ENCODE measurements at places on chromosomes 12 and 14.
A peak's percentile ranks its signal among the peaks of the same experiment; 100 is the strongest.

GRCh38 chr14:59161561-59162175, 26.8 kb upstream of the DAAM1 start:
- peak; percentile 60 for DNase-seq

DNA sequence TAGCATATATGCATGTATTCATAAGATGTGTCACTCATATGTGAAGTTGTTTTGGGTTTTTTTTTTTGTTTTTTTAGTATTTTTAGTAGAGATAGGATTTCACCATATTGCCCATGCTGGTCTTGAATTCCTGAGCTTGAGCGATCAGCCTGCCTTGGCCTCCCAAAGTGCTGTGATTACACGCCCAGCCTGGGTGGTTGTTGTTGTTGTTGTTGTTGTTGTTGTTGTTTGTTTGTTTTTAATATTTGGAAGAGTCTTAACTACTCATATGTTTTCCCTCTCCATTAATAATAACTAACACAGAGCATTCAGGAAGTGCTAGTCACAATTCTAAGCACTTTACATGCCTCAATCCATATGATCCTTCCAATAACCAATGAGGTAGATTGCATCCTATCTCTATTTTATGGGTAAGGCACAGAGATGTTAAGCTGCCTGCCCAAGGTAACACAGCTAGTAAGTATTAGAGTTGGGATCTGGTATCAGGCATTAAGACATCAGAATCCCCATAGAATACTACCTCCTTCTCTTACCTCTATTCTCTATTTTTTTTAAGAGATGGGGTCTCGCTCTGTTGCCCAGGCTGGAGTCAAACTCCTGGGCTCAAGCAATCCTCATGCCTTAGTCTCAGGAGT, 27.6 kb downstream of the SLC25A21 start:
- DNase-seq, result no peak

- DNase-seq, result no peak
Measured at GRCh38 chr12:38638401-38638800, 267.0 kb downstream of the CPNE8 start.

- no peak for DNase-seq
Measured at GRCh38 chr14:52550661-52551060, 1.6 kb downstream of the TXNDC16 start.

GRCh38 chr12:130371296-130371695, 33.6 kb downstream of the PIWIL1 start:
- DNase-seq, result no peak

- DNase-seq, result no peak
Measured at GRCh38 chr12:34346372-34347034, 324.2 kb downstream of the ALG10 start.

DNA sequence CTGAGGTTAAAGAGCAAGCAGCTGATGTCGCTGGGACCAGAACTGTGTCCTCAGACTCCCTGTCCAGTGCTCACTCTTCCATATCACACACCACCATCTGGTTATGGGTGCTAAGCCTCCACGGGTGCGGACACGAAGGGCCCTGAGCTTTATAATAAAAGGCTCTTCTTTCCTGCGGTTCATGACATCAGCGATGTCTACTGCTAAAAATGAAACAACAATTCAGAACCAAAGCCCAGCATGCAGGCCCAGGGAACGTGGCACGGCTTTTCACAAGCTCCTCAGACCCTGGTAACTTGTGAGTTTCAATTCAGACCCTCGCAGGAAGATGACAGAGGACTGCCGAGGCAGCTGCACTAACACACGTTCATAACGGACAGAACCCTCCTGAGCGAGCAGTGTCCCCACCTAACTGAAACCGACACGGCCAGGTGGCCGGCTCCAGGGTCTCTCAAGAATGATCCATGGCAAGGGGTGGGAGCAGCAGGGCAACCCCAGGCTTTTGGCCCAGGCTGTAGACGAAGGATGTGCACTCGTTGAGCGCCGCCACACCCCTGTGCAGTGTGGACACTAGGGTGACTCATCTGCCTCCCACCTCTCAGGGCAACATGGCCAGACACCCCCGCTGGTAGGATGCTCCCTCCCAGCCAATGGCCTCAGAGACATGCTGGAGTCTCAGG, 180.3 kb downstream of the CALM1 start:
- no peak for DNase-seq

- DNase-seq, result no peak
Measured at GRCh38 chr12:76250256-76250655, 98.0 kb downstream of the BBS10 start.

DNA sequence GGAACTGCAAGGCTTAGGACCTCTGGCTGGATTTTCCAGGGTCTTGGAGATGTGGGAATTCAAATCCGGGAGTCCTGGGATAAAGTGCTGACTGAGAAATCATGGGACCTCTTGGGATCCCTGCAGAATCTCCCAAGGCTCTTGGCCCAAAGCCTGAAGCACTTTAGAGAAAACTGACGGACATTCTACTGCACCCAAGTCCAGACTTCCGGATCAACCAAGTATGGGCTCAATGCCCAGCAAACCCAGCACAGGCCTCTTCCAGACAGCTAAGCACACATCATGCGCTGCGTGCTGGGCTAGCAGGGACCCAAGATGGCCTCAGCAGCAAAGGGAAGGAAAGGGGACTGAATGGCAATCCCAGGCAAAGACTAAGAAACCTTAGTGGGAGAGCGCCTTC, 85.0 kb downstream of the ACTN1 start:
- no peak for DNase-seq

GRCh38 chr12:1173781-1174617, 183.0 kb downstream of the ERC1 start:
- peak; percentile 55 for DNase-seq

DNA sequence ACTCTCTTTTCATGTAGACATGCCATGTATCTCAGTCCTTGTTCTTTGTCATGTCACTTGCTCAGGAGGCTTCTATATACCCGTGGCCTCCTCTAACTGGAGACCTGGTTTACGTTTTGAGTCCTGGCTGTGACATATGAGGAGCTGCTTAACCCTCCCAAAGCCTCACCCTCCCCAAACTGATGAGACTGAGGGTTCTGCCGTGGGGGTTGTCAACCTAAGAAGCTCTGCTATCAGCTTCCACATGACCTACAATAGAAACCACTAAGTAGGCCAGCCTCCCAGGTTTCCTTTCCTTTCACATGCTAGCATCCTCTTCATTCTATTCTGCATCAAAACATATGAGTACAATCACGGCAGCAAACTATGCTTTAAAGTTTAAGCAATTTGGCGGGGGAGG, 76.8 kb upstream of the WSCD2 start:
- no peak for DNase-seq

DNA sequence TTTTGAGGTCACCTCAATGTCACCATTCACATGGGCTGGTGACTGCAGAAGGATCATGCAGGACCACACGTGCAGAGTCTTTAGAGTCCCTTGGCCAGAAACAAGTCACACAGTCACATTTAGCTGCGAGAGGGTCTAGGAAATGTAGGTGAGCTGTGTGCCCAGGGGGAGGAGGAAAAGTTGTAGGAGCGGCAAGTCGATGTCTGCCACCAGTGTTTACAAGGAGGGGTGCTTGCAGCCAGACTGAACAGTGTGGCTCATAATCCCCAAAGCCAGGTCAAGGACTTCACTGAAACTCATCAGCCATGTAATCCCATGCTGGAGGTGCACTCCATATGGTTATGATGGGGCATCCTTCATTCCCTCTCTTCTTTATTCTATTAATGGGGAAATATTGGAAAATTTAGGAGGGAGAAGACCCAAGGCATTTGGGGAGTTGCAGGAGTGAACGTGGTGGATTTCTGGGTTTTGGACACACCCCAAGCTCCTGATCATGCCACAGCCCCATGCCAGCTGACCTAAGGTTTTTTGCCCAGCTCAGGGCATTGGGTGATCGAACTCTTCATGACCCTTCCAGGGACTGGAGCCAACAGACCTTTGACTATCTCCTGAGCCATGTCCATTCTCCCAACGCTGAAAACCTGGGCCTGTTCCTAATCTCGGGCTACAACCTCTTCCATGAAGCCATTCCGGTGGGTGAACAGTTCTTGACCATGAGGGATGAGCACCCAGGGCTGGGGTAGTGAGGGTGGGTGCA, 7.2 kb downstream of the DAO start:
- no peak for DNase-seq

GRCh38 chr14:94135476-94135875, 6.1 kb upstream of the IFI27L2 start:
- DNase-seq, result no peak

DNA sequence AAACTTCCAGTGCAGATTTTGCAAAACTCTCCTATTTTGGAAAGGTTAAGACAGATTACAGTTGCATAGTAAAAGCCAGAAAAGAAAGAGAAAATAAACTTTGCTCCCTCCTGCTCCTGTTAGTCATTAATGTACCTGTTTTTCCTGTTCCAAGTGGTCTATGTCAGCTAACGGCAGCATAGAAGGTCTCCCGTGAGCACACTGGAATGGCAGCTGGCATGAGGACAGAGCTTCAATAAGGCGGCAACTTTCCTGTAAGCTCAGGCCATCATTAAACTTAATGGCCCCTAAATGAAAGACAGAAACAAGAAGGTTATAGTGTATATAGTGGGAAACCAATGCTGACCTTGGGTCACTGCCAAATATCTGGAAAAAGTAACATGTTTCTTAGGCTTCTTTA, 16.0 kb downstream of the EIF2B2 start:
- DNase-seq, result no peak

- no peak for DNase-seq
Measured at GRCh38 chr12:89762498-89763170, 54.0 kb upstream of the ATP2B1 start.

GRCh38 chr14:102154821-102155549, 15.3 kb downstream of the WDR20 start:
- DNase-seq, result no peak

- DNase-seq, result no peak
Measured at GRCh38 chr12:86729739-86730138, 473.5 kb upstream of the MGAT4C start.

DNA sequence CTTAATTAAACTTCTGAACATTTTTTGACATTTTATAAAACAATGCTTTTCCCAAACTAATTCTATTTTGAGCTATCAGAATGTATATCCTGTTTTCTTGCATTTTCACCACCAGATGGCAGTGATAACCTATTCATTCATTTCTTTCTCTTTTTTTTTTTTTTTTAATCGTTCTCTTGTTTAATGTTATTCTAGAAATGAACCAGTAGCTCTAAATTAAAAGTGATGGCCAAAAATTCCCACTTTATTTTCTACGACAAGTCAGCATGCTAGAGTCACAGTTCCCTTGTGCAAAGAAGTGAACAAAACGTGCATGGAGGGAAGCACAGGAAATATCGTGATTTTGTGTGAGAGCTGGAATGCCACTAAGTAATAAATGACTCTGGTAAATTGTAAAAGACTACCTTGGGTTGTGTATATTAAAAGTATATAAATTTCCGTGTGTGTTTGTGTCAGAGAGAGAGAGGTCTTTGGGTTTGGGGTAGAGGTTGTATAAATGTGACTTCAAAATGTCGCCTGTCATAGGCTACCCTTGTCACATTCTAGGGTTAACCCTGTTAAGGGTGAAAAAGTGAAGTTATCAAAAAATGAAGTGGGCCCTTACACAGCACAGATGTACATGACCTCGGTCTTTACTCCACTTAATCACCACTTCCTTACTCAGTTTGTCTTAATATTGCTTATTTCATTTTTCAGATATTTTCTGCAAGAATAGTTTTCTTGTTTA, 40.4 kb upstream of the LDHB start:
- DNase-seq, result peak; percentile 31

GRCh38 chr12:131535779-131536178, 175.1 kb upstream of the SFSWAP start:
- no peak for DNase-seq

DNA sequence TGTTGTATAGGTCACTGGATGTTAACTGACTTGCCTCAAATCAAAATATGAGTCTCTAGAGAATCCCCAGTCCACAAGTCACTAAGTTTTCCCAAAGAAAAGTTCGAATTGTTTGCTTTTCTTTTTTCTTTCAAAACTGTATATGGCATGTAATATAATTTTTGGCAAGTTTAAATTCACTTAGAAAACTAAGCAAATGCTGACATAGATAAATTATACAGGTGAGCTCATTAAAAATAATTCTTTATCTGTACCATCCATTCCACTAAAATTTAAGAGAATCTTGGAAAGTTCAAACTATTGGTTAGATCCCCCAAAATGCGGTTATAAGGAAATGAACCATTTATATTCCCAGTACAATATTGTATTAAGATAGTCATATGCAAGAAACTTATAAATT, 145.6 kb upstream of the AMIGO2 start:
- DNase-seq, result no peak

- DNase-seq, result no peak
Measured at GRCh38 chr12:129719416-129719815, 184.4 kb downstream of the TMEM132D start.

DNA sequence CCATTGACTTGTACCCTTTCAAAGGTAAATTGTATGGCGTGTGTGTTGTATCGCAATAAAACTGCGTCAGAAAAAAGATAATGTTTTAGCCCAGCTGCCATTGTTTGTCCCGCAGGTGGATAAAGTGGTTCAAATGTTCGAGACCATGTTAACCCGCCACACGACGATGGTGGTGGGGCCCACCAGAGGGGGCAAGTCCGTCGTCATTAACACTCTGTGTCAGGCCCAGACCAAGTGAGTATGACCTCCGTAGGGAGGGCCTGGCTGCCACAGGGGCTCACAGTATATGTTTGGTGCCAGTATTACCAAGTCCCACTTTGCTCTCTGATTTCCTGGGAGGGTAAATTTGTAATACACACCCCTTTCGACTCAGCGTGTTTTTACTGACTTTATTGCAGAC, 96.9 kb downstream of the DNAH10 start:
- no peak for DNase-seq

DNA sequence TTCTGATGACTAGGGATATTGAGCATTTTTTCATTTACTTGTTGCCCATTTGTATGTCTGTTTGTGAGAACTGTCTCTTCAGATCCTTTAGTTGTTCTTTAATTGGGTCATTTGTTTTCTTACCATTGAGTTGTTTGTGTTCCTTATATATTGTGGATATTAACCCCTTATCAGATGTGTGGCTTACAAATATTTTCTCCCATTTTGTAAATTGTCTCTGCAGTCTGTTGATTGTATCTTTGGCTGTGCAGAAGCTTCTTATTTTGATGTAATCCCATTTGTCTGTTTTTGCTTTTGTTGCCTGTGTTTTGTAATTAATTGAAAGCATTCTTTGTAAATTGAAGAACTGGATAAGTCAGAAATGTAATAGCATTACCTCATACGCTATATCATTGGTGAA, 459.1 kb upstream of the FOXG1 start:
- no peak for DNase-seq

GRCh38 chr14:91861091-91861490, 6.2 kb downstream of the TC2N start:
- DNase-seq, result no peak

DNA sequence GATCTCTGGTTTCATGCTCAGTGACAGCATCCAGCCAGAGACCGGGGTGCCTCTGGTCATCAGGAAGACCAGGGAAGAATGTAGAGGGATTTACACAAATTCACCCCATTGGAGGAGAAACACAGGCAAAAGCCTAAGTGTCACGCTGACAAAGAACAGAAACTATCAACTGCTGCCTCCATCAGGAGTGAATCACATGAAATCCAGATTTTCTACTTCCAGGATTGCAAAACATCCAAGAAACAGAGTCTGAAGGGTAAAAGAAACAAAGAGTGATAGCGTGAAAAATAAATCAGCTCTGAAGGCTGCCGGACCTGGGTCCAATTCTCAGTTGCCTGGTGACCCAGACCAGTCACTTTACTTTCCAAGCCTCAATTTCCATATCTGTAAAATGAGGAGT, 136.1 kb upstream of the MAP1LC3B2 start:
- no peak for DNase-seq

- no peak for DNase-seq
Measured at GRCh38 chr14:67221248-67221981, 19.8 kb upstream of the PALS1 start.

All from retina (tissue), 1 donor.